ENCODE measurements at places on chromosomes 4 and X.
A peak's percentile ranks its signal among the peaks of the same experiment; 100 is the strongest.

DNA sequence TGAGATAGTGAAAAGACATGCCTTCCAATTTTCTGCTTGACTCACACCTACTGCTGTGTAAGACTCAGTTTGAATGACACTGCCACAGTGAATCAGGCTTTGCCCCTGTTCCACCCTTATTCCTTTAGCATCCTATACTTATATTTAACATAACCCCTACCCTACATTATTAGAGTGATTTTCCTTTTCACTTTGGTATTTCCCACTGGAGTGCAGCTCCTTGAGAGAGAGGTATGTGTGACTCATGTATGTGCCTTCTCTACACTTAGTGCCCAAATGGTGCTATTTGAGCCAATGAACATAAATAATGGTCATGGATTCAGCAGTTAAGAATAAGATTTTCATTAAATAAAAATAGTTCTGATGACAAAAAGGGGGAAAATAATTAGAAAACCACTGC is 69.5 kb downstream of the RRAGB start:
- DNase-seq: peak; percentile 7

- DNase-seq: no peak
These were observed 544.0 kb upstream of the ADGRL3 start for GRCh38 chr4:60656171-60656570.

- DNase-seq: peak; percentile 26
These were observed 61.1 kb downstream of the KCNIP4 start for GRCh38 chr4:21887481-21887880.

DNA sequence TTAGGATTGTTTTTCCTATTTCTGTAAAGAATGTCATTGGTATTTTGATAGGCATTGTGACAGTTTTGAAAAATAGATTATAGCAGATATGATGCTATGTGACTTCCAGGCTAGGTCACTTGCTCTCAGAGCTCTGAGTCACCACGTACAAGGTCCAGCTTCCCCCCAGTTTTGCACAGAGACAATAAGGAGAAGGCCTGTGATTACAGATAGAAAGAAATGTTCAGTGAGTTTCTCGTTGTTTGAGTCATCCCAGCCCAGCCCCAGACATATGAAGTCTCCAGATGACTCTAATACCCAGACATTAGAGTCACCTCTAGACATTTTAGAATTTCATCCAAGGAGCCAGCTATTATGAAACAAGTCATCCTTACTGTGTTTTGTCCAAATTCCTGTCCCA is 57.2 kb downstream of the MFAP3L start:
- DNase-seq: peak; percentile 4

DNA sequence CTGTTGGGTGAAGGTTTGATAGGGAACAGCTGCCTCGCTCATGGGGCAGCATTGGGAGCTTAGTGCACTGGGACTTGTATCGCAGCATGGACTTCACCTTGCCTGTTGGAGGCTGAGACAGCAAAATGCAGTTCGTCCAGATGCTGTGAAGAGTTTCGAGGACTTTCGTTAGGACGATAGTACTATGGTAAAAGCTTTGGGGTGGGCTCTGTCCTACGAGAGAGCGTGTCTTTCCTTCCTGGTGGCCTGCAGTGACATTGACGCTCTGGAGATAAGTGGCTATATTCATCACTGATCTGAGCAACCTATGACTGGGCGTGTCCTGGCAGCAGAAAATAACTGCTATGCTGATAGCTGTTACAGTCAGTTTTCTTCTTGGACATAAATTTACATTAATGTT is 44.8 kb downstream of the ARHGAP10 start:
- no peak for DNase-seq

GRCh38 chrX:46755671-46756070 is 3.2 kb downstream of the SLC9A7 start:
- no peak for DNase-seq

DNA sequence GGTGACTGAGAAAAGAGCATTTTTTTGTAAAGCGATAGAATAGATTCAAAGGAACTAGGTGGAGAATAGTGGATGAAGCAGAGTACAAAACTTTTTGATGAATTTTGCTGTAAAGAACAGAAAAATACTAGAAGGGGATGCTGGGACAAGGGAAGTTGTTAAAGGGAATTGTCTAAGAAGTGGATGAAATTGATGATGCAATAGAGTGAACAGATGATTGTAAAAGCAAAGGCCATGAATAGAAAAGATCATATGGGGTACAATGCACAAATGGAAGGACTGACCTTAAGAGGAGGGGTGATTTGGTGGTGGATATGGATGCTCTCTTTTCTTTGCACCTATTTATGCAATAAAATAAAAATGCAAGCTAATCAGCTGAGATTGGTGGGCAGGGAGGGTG is 262.7 kb upstream of the MAD2L1 start:
- DNase-seq: no peak

GRCh38 chrX:80792205-80792604 is 17.5 kb downstream of the BRWD3 start:
- no peak for DNase-seq

DNA sequence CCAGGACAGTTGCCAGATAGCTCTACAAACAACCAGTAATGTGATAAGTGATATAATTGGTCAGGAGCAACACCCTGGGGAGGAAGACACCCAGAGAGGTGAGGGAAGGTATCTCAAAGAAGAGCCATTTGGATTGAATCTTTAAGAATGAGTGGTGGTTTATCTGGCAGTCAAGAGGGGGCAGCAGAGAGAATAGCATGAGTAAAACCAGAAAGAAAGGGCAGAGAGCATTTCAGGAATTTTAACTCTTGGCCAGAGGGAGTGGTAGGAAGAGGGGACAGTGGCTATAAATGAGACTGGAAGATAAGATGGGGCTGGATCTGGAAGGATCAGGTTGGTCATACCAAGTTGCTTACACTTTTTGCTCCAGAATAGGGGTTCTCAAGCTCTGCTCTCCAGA is 5.9 kb upstream of the SEPTIN6 start:
- DNase-seq: peak; percentile 73

GRCh38 chrX:71636438-71637252 is 18.3 kb upstream of the CXCR3 start:
- DNase-seq: no peak

- DNase-seq: no peak
These were observed 8.9 kb downstream of the CD99 start for GRCh38 chrX:2699959-2700358.

DNA sequence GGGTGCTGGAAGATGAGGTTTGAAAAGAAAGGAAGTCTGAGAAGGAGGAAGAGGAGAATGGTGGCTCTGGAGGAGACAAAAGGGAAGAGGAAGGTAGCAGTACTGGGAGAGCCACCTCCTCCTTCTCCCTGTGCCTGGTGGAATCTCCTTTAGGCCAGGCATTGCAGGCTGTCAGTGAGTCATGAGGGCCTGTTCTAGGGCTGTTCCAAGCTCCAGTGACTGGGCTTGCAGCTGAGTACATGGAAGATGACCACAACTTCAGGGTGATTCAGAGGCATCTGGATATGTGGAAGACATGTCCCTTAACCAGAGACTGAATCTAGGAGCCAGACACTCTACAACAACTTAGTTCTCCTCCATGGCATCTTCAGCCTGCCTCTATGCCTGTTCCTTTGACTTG is 107.8 kb downstream of the EFNB1 start:
- DNase-seq: peak; percentile 92
